Endothelial cell (in vitro differentiated cells): ENCODE measurements at places on chromosomes 6 and 20. TPM values are rescaled to one million over a fixed set of nuclear protein-coding genes. Genes with fewer than 3 reads are reported as not detected.

DNA sequence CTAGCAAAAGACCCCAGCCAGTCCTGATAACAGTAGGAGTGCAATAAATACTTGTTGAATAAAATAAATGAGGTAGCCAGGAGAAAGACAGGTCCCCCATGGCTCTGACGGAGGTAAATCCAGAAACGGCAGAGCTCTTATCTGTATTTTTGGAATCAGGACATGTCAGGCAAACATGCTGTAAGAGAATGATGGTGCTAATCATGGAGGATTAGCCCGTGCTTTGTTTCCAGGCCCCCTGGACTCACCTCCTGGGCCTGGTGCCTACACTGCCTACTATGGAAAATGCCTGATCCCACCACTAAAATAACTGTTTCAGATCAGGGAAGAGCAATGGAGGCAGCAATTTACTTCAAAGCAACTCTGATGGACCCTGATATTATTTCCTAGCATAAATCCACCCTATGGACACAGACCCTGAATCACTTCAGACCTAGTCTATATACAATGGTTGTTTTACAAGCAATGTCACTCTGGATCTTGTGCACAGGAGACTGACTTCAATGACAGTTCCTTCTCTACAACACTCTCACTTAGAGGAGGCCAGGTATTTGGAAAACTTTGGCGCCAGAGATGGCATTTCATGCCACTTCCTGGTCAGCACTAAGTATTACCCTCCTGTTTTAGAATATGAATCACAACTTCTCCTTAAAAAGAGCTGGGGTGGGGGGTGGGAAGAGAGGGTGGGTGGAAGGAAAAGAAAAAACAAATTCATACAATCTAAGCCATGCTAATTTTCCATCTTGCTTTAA is 6.4 kb downstream of the MRPL14 start:
- H3K27ac ChIP-seq = no peak overlapping the region
- DNase-seq = no peak
- H3K36me3 ChIP-seq = peaks cover 3% of the 10 kb centered on the region
- peaks cover 33% of the 10 kb centered on the region for H3K4me1 ChIP-seq
- H3K4me3 ChIP-seq = no peak overlapping the region

GRCh38 chr6:87366072-87366827 is 21.6 kb downstream of the C6orf163 start:
- H3K27me3 ChIP-seq = no peaks in the 10 kb centered on the region
- H3K4me3 ChIP-seq = no peak overlapping the region
- H3K27ac ChIP-seq = no peak overlapping the region
- peaks cover 45% of the 10 kb centered on the region for H3K36me3 ChIP-seq

DNA sequence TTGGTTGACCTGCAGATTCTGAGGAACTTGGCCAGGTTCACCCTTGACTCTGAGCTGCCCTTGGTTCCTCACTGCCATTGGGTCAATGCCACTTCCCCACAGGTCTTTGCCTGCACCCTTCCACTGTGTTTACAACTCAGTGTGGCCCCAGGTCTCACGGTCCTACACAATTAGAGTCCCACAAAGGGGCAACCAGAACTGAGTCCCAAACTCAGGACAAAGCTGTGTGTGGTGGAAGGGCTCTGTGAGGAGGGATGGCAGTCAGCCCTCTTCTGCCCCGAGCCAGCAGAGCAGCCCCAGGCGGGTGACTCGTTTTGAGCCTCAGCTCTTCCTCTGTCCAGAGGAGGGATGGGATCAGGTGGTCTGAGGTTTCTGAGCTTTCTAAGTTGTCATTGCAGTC is 69.5 kb downstream of the NPEPL1 start:
- H3K27me3 ChIP-seq = peaks cover 4% of the 10 kb centered on the region
- no peak for DNase-seq
- no peaks in the 10 kb centered on the region for H3K4me1 ChIP-seq
- H3K4me3 ChIP-seq = no peak overlapping the region

DNA sequence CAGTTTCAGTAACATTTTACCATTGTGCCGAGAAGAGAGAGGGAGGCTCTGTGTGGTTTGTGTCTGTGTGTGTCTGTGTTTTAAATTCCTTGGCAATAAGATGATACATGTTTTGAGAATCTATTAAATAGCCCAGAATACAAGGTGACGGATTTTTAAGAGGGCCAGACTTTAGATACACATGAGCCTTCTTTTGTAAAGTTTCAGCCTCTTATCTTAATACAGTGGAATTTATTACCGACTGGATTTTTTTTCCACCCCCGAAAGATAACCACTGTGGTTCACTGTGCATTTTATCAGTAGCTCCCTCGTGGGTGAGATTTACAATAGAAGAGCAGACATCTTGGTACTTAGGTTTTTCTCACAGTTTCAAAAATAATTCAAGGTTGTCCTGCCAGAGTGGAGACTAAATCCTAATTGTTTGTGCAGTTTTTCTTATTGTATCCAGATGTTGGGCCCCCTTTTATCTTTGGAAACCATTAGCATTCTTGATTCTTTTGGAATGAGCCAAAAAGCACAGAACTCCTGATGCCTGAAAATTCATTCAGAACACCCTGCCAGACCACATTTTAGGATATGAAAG is 49.9 kb downstream of the STK4 start:
- H3K27me3 ChIP-seq = no peaks in the 10 kb centered on the region
- H3K36me3 ChIP-seq = no peaks in the 10 kb centered on the region
- peaks cover 4% of the 10 kb centered on the region for H3K4me1 ChIP-seq

DNA sequence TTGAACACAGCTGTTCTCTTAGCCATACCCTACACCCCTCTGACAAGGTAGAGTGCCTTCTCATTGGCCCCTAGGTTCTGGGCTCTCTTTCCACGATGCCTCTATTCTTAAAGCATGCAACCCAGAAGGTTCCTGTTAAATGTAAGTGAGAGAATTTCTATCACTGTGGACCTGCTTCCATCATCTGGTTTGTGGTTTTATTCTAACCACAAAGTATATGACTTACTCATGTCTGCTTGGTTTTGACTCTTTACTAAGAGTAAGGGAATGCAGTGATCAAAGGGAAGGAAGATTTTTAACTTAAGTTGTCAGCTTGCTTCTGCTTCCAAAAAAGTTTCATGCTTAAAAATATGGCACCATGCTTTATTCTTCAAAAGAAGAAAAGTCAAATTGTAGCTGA is 80.2 kb downstream of the ANKEF1 start:
- DNase-seq = no peak
- no peak overlapping the region for H3K4me3 ChIP-seq
- peaks cover 7% of the 10 kb centered on the region for H3K4me1 ChIP-seq
- H3K36me3 ChIP-seq = no peaks in the 10 kb centered on the region
- peaks cover 3% of the 10 kb centered on the region for H3K27me3 ChIP-seq

The DEFB116 gene
- not detected for total RNA-seq

- peaks cover 7% of the 10 kb centered on the region for H3K4me1 ChIP-seq
- H3K4me3 ChIP-seq = no peak overlapping the region
- DNase-seq = no peak
- peaks cover 4% of the 10 kb centered on the region for H3K36me3 ChIP-seq
- H3K27me3 ChIP-seq = peaks cover 3% of the 10 kb centered on the region
Measured at GRCh38 chr6:90459225-90459758, 127.6 kb downstream of the MAP3K7 start.

- no peaks in the 10 kb centered on the region for H3K36me3 ChIP-seq
- peaks cover 7% of the 10 kb centered on the region for H3K27me3 ChIP-seq
- H3K4me3 ChIP-seq = no peak overlapping the region
- peaks cover 9% of the 10 kb centered on the region for H3K4me1 ChIP-seq
Measured at GRCh38 chr6:17486680-17487079, 93.3 kb downstream of the CAP2 start.

DNA sequence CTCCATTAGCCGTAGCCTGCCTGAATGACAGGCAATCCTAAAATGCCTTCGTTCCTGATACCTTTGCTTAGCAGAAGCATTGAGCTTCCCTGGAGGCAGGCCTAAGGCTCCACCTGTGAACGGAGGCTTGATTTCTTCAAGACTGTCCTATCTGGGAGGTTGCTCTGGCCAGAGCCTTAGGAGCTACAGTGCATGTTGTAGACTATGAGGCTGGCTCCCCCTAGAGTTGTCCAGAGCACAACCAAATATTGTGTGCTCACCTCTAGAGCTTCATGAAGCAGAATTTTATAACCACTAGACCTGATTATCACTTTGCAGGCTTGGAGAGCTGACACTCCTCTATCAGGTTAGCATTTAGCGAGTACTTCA is 217.8 kb downstream of the MAFB start:
- H3K4me3 ChIP-seq = no peak overlapping the region
- H3K36me3 ChIP-seq = no peaks in the 10 kb centered on the region
- peaks cover 2% of the 10 kb centered on the region for H3K4me1 ChIP-seq
- H3K27ac ChIP-seq = no peak overlapping the region

- peaks cover 30% of the 10 kb centered on the region for H3K4me1 ChIP-seq
- H3K4me3 ChIP-seq = peak overlapping the region; percentile 80
- DNase-seq = no peak
- peaks cover 21% of the 10 kb centered on the region for H3K27me3 ChIP-seq
- peaks cover 5% of the 10 kb centered on the region for H3K36me3 ChIP-seq
- H3K27ac ChIP-seq = peak overlapping the region; percentile 72
Measured at GRCh38 chr20:20018366-20018765, 1.2 kb downstream of the NAA20 start.

GRCh38 chr6:167797011-167797471 is 29.7 kb upstream of the AFDN start:
- H3K4me1 ChIP-seq = peaks cover 50% of the 10 kb centered on the region
- H3K27ac ChIP-seq = no peak overlapping the region
- DNase-seq = no peak

The AK9 gene
- 3.5 TPM for total RNA-seq

GRCh38 chr6:583116-583515 is 73.8 kb downstream of the HUS1B start:
- H3K4me3 ChIP-seq = no peak overlapping the region
- H3K36me3 ChIP-seq = no peaks in the 10 kb centered on the region
- H3K27ac ChIP-seq = no peak overlapping the region
- H3K27me3 ChIP-seq = no peaks in the 10 kb centered on the region

- no peak for DNase-seq
- H3K27ac ChIP-seq = peak overlapping the region; percentile 24
Measured at GRCh38 chr20:4728120-4728760, 6.5 kb downstream of the PRND start.

GRCh38 chr6:27126815-27127537 is 120.5 kb upstream of the PRSS16 start:
- H3K36me3 ChIP-seq = no peaks in the 10 kb centered on the region
- no peak overlapping the region for H3K27ac ChIP-seq

GRCh38 chr20:9108260-9108659 is 39.4 kb downstream of the PLCB4 start:
- no peaks in the 10 kb centered on the region for H3K27me3 ChIP-seq
- no peaks in the 10 kb centered on the region for H3K4me1 ChIP-seq
- H3K27ac ChIP-seq = no peak overlapping the region
- DNase-seq = no peak
- no peak overlapping the region for H3K4me3 ChIP-seq

GRCh38 chr20:42894483-42894882 is 295.2 kb downstream of the PTPRT start:
- H3K4me3 ChIP-seq = no peak overlapping the region
- H3K4me1 ChIP-seq = no peaks in the 10 kb centered on the region
- DNase-seq = no peak
- H3K36me3 ChIP-seq = no peaks in the 10 kb centered on the region
- H3K27ac ChIP-seq = no peak overlapping the region
- H3K27me3 ChIP-seq = no peaks in the 10 kb centered on the region

- peak overlapping the region; percentile 94 for H3K27ac ChIP-seq
- H3K4me1 ChIP-seq = peaks cover 12% of the 10 kb centered on the region
- no peaks in the 10 kb centered on the region for H3K36me3 ChIP-seq
Measured at GRCh38 chr6:26056583-26057350, 30.5 kb upstream of the HFE start.

- H3K27me3 ChIP-seq = no peaks in the 10 kb centered on the region
- DNase-seq = no peak
- no peak overlapping the region for H3K4me3 ChIP-seq
- no peak overlapping the region for H3K27ac ChIP-seq
Measured at GRCh38 chr20:19257865-19258264, 45.4 kb downstream of the SLC24A3 start.

GRCh38 chr6:474453-475185 is 83.1 kb downstream of the IRF4 start:
- DNase-seq = peak; percentile 23
- peaks cover 10% of the 10 kb centered on the region for H3K4me1 ChIP-seq
- H3K27ac ChIP-seq = no peak overlapping the region
- no peaks in the 10 kb centered on the region for H3K27me3 ChIP-seq
- no peaks in the 10 kb centered on the region for H3K36me3 ChIP-seq
- H3K4me3 ChIP-seq = no peak overlapping the region

The ETV7 gene
- not detected for total RNA-seq

The SPATA25 gene
- total RNA-seq = 0.62 TPM

GRCh38 chr6:111725446-111726112 is 119.9 kb upstream of the TRAF3IP2 start:
- no peak overlapping the region for H3K4me3 ChIP-seq
- peaks cover 18% of the 10 kb centered on the region for H3K36me3 ChIP-seq
- H3K4me1 ChIP-seq = peaks cover 55% of the 10 kb centered on the region
- H3K27ac ChIP-seq = peak overlapping the region; percentile 30
- DNase-seq = no peak

GRCh38 chr6:30881392-30882203 is 2.7 kb upstream of the DDR1 start:
- H3K27ac ChIP-seq = peak overlapping the region; percentile 40
- no peak for DNase-seq
- peak overlapping the region; percentile 28 for H3K4me3 ChIP-seq

DNA sequence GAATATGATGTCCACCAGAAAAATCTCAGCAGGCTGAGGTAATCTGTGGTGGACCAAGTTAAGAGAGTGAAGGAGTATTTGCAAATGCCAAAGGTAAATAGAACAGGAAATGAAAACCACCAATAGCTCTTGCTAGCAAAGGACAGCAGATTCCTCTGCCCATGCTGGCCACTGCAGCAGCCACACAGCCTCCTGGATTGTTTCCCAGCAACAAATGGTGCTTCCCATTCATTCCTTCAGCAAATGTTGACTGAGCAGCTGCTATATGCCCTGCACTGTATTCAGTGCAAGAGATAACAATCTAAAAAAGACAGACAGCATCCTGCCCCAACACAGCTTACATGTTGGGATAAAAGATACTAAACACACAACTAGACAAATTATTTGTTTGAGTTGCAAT is 11.0 kb downstream of the ROS1 start:
- H3K27ac ChIP-seq = no peak overlapping the region
- no peak for DNase-seq
- no peak overlapping the region for H3K4me3 ChIP-seq
- H3K36me3 ChIP-seq = no peaks in the 10 kb centered on the region
- H3K4me1 ChIP-seq = no peaks in the 10 kb centered on the region

DNA sequence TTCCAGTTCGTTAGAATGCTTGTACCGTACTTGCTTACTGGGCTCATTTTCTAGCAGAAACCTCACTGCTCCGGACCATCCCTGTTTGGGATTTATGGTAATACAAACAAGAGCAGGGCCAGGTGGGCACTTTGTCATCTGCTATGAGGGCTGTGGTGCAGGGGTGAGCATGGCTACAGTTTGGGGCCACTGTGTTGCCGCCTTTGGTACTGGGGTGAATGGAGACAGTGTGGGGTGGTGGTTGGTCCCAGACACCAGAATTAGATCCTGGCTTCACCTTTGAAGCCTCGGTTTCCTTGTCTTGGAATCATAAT is 95.0 kb downstream of the TOX2 start:
- H3K27me3 ChIP-seq = peaks cover 4% of the 10 kb centered on the region
- no peaks in the 10 kb centered on the region for H3K4me1 ChIP-seq
- no peak overlapping the region for H3K27ac ChIP-seq
- DNase-seq = no peak

The TRIM10 gene
- not detected for total RNA-seq

- H3K36me3 ChIP-seq = no peaks in the 10 kb centered on the region
- no peak for DNase-seq
- no peak overlapping the region for H3K4me3 ChIP-seq
- H3K27ac ChIP-seq = no peak overlapping the region
- no peaks in the 10 kb centered on the region for H3K4me1 ChIP-seq
- peaks cover 4% of the 10 kb centered on the region for H3K27me3 ChIP-seq
Measured at GRCh38 chr6:135939208-135939591, 87.7 kb downstream of the PDE7B start.
